ENCODE measurements at places on chromosomes 4 and X. TPM values are rescaled to one million over a fixed set of nuclear protein-coding genes. Genes with fewer than 3 reads are reported as not detected.

The IQSEC2 gene
- 1.2 TPM for total RNA-seq

The CAPN6 gene
- not detected for total RNA-seq

The F9 gene
- not detected for total RNA-seq

The GAB3 gene
- 19.9 TPM for total RNA-seq

The FRMPD3 gene
- 0.58 TPM for total RNA-seq

The GAGE12H gene
- total RNA-seq: not detected

The SYTL4 gene
- 0.12 TPM for total RNA-seq

The SLC6A14 gene
- not detected for total RNA-seq

The RNF212 gene
- total RNA-seq: 4.4 TPM

The GAGE12E gene
- not detected for total RNA-seq

The UGT2B7 gene
- total RNA-seq: not detected

The L1CAM gene
- total RNA-seq: 3.6 TPM

The PABPC1L2B gene
- not detected for total RNA-seq

The UCP1 gene
- not detected for total RNA-seq

The FHDC1 gene
- total RNA-seq: 0.13 TPM

The DUSP21 gene
- total RNA-seq: not detected

The CASP3 gene
- 10.7 TPM for total RNA-seq

The RAB33A gene
- 6.1 TPM for total RNA-seq

The TASL gene
- total RNA-seq: 1.8 TPM

The TRPC3 gene
- 0.42 TPM for total RNA-seq

The OPRPN gene
- not detected for total RNA-seq

The SHROOM2 gene
- 0.03 TPM for total RNA-seq

The TCEAL6 gene
- total RNA-seq: not detected

The GRXCR1 gene
- not detected for total RNA-seq

The MAGEA2 gene
- not detected for total RNA-seq

The ARMCX2 gene
- 5.7 TPM for total RNA-seq
